Activated T-cell treated with anti-CD3 and anti-CD28 coated beads for 48 hours (primary cell): ENCODE measurements at places on chromosomes 5 and 9.

- no peak for DNase-seq
Observed at GRCh38 chr9:14591411-14591810, 101.8 kb downstream of the ZDHHC21 start.

GRCh38 chr9:130337318-130337717 lies 71.8 kb downstream of the HMCN2 start:
- DNase-seq, result no peak

- DNase-seq, result no peak
Observed at GRCh38 chr9:69254223-69254622, 70.8 kb upstream of the ENTREP1 start.

GRCh38 chr9:82367016-82367415 lies 378.4 kb downstream of the SPATA31D1 start:
- no peak for DNase-seq

DNA sequence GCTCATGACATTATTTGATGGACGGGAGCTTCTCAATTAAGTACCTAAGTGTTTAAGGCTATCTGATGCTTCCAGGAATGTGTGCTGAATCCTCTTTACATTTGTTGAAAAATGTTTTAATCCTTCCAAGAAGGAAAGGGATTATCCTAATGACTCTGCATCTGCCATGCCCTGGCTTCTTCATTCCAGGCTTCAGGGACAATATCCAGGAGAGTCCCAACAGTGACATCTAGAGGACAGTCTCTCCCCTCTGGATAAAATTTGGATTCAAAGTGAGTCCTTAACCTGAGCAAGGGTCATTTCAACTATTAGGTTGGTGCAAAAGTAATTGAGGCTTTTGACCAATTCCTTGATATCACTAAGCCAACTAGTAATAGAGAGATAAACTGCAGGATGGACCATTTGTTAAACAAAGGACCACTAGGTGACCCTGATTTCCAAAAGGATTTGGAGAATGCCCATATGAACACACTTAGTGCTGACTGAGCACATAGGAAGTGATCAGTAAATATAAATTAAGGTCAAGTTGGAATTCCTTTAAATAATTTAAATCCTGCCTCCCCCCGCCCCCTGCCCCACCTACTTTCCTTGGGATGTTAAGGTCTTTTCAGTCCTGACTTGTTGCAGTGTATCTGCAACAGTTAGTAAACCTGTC lies 19.1 kb downstream of the TNFSF8 start:
- no peak for DNase-seq

- no peak for DNase-seq
Observed at GRCh38 chr9:22279636-22280035, 167.0 kb upstream of the DMRTA1 start.

GRCh38 chr5:179792612-179793467 lies 946 bp upstream of the LTC4S start:
- no peak for DNase-seq

DNA sequence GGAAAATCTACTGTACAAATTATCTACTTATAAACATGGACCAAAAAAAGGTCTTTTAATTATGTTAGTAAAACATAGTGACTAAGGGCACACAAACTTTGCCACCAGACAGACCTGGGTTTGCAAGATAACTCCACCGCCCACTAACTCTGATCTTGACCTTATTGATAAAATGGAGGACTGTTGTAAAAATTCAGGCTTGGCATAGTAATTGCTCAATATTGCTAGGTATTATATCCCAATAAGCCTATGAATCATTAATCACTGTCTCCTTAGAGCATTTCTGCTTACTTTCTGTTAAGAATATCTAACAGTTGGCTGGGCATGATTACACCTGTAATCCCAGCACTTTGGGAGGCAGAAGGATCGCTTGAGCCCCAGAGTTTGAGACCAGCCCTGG lies 3.8 kb downstream of the C9orf40 start:
- DNase-seq, result no peak

DNA sequence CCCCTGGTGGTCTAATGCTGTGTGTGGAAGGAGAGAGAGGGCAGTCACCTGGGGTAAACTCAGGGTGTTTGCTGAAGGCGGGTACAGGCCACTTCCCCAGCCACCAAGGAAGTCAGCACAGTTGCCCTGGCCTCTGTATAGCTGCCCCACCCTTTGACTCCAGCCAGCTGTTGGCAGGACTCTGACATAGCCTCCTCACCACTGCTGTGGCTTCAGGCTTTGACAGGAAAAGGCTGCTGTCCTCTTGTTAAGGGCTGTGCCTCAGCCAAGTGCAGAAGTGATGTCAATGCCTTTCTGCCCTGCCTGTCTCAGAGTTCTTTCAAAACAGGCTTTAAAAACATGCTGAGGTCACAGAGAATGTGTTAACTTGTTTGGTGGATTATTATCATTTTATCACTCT lies 487.2 kb upstream of the KLF4 start:
- no peak for DNase-seq

DNA sequence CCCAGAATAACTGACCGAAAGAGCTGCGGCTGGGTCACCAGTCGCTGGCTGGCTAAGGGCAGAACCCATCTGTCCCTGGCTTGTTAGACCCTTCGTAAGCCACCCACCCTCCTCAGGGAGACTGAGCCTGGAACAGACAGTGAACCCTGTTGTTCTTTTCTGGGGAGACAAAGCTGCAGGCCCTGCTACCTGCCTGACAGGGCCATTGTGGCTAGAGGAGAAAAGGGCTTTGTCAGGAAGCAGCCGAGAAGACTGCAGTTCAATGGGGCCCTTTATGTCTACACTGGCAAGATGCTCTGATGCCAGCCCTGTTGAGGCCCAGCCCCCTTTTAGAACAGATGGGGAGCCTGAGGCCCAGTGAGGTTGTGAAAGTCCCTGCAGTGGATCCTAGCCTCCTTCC lies 3.7 kb upstream of the NIPAL4 start:
- DNase-seq, result no peak
